Erythroblast (primary cell): ENCODE measurements at places on chromosomes 5 and 9.
A peak's percentile ranks its signal among the peaks of the same experiment; 100 is the strongest.

GRCh38 chr9:4812858-4813257, 20.1 kb downstream of the RCL1 start:
- DNase-seq = no peak

- no peak for DNase-seq
Measured at GRCh38 chr9:89768650-89769071, 163.8 kb downstream of the GADD45G start.

GRCh38 chr5:33312571-33313549, 127.9 kb upstream of the TARS1 start:
- DNase-seq = peak; percentile 29

- DNase-seq = no peak
Measured at GRCh38 chr5:19853616-19854240, 134.3 kb downstream of the CDH18 start.

- DNase-seq = no peak
Measured at GRCh38 chr5:114184006-114184405, 177.9 kb upstream of the KCNN2 start.

DNA sequence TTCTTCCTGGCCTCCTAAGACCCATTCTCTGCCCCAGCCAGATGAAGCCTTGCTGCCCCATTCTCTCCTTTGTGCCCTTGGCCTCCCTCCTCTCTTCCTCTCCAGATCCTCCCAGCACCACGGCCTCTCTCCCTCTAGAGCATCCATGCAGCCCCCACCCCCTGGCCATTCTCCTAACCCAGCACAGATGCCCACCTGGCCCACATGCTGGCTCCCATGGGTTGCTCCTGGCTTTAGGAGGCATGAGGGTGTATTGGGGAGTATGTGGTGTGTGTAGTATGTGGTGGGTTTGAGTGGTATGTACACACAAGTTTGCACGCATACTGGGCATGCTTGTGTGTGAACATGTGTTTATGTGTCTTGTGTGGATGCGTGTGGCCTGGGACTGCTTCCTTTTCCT, 47.1 kb downstream of the FOXI1 start:
- no peak for DNase-seq

DNA sequence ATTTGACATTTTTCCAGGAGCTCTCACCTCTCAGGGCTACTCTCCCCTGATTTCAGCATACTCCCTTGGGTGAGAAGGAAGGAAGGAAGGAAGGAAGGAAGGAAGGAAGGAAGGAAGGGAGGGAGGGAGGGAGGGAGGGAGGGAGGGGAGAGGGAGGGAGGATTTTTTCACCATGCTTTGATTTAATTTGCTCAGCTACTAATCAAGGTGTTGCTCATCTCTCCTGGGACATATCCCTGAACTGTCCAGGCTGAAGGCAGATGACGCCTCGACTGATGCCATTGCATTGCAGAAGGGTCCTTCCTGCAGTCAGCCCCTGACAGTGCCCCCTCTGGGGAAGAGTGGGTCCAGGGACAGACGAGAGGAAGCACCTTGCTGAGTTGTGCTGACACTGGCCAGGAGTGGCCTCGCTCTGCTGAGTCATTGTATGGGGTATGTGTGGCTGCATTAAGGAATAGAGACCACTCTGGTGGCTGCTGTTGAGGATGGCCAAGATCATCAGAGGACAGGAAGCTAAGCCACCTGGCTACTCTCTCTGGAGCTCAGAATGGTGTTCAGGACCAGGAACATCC, 43.6 kb upstream of the CRB2 start:
- DNase-seq = no peak

GRCh38 chr9:127224883-127225739, 39.5 kb upstream of the GARNL3 start:
- DNase-seq = peak; percentile 94

DNA sequence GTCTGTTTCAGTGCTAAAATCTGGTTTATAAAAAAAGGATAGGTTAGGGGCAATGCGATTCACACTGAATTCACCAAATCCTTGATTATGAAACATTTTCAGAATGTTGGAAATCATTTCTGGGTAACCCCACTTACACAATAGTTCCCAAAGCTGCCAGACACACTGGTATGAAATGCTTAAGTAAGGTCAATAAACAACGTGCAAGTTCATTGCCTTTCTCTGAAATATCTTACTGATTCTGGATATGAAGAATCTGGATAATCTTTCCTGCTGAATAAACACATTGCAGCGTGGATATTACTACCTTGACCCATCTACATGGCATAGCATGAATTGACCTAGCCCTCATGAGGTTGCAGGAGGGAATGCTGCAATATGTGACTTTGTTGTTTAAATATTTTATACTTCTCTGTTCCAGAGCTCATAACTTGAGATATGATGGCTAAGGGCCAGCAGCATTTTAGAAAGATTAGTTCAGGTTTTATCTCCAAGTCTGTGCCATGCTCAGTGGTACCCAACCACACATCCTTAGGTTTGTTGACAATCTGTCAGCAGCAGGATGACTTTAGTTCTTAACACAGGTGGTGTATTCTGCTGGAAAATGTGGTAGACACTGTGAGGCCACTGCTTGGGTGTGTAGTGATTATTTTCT, 121.0 kb downstream of the NREP start:
- no peak for DNase-seq

GRCh38 chr5:130227699-130228098, 323.4 kb downstream of the CHSY3 start:
- no peak for DNase-seq

GRCh38 chr5:19496056-19496455, 491.9 kb downstream of the CDH18 start:
- no peak for DNase-seq

GRCh38 chr5:85109616-85110015, 724.9 kb upstream of the EDIL3 start:
- no peak for DNase-seq

DNA sequence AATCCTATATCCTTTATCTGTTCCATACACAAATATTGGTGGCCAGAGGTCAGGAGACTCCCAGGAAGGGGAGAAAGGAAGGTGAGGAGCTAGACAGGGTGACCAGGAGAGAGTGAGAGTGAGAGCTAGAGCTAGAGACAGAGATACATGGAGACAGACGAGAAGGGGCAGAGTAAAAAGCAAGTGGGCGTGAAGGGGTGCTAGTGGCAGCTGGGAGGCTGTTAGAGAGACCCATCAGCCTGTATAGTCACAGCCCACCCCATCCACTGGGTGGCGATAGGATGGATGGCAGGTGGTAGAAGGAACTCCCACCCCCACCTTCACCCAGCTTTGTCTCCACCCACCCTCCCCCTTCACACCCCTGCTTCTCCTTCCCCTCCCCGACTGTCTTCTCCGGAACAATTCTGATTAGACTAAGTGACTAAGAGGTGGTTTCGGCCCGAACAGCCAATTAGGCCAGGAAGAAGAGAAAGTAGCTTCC, 32.8 kb downstream of the PCDH1 start:
- no peak for DNase-seq

DNA sequence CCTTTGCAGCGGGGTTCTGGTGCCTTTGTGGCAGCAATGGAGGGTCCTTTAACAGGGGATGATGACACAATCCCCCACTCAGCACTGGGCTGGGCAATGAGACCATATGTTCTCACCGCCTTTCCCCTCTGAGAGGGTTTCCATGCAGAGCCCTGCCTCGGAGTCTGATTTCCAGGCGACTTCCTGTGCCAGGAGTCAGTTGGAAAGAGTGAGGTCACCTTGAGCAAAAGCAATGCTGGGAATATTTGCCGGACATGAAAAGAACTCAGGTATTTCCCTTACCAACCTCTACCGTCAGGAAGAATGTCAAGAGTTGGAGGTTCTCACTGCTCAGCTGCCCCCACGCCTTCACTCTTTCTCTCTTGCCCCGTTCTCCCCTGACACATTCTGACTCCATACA, 284.2 kb upstream of the IRX1 start:
- DNase-seq = no peak

DNA sequence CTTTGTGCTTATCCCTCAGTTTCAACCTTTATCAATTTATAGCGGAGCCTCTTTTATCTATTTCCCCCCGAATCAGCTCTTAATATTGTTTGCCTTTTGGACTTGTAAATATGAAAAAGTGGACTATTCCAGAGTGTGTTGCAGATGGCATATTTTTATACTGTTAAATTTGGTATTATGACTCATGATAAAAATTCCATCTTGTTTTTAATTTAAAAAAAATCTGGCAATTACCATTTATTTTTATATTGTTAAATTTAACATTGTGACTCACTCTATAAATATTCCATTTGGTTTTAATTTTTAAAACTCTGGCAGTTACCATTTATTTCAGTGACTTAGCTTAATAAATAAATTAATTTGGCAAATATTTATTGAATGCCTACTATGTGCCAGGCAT, 37.5 kb downstream of the RBM27 start:
- no peak for DNase-seq

- DNase-seq = peak; percentile 77
Measured at GRCh38 chr9:92634712-92635605, 35.0 kb downstream of the IPPK start.

DNA sequence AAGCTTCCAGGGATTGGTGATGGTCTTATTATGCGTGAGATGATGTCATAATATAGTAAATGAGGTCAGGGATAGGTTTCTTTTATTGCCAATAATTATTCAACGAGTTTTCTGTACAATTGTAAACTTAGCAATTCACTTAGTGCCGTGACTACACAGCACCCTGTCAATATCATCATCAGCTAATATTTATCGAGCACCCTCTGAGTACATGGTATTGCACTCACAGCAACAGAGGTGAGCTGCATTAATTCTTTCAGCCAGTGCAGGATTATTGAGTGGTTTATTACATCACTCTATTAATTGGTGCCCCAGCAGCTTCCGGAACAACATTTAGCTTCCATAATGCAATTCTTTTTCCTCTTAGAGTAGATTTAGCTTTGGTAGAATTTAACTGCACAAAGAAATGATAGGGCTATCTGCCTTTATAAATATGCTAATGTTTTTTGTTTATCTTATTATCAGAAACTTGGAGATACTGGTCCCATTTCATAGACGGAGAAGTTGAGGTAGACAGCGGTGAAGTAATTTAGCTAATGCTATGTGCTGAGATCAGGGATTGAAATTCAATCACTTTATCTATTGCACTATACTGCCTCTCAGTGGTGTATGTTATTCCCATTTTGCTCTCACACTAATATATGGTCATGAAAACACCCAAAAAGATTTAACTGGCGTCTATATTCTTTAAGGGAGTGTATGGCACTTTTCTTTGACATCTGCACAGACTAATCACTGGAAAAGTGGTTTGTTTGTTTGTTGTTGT, 726.1 kb upstream of the WWC1 start:
- DNase-seq = no peak

DNA sequence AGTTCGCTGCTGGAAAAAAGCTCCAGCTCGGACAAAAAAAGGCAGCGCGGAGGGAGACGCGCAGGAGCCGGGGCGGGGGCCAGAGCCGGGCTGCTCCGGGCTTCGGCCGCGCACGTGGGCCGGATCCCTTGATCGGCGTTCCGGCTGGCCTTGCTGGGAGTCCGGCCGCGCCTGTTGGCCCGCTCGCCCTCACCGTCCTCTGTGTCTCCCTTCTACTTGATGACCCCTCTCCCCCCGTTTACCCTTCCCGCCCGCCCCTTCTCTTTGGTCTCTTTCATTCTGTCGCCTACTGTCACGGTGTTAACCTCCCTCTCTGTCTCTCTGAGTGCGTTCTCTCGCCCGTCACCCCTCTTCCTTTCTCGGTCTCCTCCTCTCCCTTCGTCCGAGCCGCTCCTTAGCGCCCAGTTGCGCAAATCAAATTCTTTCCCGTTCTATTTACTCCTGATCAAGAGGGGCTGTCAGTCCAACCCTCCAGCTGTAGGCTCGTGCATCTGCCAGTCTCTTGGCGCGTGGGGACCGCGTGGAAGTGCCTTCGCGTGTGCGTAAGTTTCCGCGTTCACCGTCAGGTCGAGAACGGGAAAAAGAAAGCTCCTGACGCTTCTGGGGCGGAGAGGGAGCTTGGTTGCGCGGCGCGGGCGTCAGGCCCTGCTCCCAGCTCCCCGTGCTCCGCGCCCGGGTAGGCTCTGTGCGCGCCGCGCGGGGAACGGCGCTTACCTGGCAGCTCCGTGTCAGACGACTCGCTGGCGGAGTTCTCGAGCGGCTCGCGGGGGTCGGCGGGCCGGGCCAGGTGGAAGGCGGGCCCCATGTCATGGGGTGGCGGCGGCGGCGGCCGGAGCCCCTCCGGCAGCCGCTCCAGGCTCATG, 798 bp downstream of the PITX1 start:
- peak; percentile 37 for DNase-seq

DNA sequence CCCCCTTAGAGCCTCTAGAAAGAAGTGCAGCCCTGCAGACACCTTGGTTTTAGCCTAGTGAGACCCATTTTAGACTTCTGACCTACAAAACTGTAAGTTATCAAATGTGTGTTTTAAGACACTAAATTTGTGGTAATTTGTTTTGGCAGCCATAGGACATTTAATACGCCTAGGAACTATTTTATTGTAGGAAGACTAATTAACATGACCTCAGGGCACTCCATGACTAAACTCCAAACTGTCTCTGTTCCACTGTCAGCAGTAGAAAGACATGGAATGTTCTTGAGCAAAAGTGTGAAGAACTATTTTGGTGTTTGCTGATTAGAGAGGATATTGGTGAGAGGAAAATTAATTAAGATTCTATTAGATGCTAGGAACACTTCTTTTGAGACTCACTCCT, 4.1 kb upstream of the APC start:
- DNase-seq = no peak

DNA sequence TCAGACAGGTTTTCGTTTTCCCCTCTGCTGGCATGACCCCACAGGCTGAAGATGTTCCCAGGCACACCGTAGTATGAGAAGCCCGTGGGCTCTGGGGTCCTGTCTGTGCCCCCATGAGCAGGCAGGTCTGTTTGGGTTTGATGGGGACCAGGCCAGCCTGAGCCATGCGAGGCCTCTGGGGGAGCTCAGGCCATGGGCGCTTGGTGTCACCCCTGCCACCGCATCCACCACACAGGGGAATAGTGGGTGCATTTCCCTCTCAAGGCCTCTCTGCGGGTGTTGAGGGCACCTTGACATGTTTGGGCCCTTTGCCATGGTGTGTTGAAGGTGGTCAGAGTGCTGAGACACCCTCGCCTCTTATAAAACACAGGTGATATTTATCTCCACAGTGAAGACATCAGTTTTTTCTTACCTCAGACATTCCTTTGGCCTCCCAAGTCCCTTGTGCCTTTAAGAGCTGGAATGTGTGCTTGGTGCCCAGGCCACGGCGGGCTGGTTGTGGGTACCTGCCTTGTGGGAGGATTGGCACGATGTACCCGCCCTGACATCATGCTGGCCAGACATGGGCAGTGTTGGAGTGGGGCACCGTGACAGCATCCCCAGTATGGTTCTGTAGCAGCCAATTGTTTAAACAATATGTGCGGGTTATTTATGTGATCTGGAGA, 68.3 kb downstream of the WNK2 start:
- DNase-seq = no peak

DNA sequence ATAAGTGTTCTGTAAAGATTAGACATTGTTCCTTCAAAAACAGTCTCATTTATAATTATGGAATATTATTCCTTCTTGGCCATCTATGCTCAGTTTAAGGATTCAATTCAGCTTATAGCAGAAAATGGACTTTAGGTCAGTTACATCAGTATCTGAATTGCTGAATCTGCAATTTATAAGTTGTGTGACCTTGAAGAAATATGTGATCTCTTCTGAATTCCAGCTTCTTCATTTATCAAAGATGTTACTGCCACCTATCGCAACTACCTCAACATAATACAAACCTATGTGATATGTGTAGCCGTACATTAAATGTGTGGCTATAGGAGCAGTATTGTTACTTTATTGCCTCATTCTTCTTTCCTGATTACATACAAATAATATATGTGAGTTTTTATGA, 118.2 kb downstream of the CDH12 start:
- no peak for DNase-seq

- DNase-seq = no peak
Measured at GRCh38 chr5:124395926-124396325, 350.5 kb downstream of the ZNF608 start.

- no peak for DNase-seq
Measured at GRCh38 chr9:129227843-129228189, 49.8 kb upstream of the IER5L start.

GRCh38 chr9:72575666-72576065, 54.3 kb downstream of the TMC1 start:
- DNase-seq = no peak
